Omental fat pad (tissue), 4 donors: ENCODE measurements at places on chromosomes 2 and 18. TPM values are rescaled to one million over a fixed set of nuclear protein-coding genes. Genes with fewer than 3 reads are reported as not detected.

DNA sequence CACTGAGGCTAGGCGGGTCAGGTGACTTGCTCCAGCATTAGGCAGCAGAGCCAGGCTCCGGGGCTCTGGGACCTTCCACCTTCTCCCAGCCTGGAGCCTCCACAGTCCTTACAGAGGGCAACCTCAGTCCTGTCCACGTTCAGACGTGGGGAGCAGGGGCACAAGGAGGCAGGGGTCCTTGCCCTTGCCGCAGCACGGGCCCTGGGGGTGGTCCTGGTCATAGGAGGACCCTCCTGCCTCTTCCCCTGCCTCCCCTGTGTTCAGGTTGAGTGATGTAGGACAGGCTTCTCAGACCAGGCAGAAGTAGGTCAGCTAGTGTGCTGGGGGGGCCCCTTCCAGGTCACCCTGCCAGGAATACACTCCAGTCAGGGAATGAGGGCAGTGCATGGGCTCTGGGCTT, 5.4 kb upstream of the ARHGEF4 start:
- DNase-seq: no peak

- no peak for DNase-seq
Observed at GRCh38 chr18:27778441-27778840, 398.5 kb downstream of the CDH2 start.

- DNase-seq: no peak
Observed at GRCh38 chr2:176177580-176178037, 10.9 kb upstream of the HOXD1 start.

DNA sequence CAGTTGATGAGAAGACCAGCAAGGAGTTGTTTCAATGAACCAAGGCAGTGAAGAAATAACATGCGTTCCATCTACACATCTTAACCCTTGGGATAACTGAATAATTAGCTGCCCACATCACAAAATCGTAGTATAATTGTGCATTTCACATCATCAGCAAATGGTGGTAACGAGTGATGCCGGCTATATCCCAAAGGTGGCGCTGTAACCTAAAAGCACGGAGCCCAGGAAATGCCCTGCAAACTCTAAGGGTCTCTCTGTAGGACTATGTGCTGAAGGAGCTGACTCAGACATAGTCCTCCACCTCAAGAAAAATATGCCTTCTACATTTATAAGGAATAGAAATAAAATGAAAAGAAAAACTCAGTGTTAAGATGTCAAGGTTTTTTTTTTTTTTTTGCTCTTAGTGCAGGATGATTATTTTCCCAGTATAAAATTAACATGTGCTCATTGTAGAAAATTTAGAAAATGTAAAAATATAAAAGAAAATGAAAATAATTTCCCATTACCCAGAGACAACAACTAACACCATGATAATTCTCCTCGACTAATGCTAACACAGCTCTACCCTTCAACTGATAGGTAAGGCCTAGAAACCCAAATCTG, 23.1 kb upstream of the DSG3 start:
- DNase-seq: no peak

DNA sequence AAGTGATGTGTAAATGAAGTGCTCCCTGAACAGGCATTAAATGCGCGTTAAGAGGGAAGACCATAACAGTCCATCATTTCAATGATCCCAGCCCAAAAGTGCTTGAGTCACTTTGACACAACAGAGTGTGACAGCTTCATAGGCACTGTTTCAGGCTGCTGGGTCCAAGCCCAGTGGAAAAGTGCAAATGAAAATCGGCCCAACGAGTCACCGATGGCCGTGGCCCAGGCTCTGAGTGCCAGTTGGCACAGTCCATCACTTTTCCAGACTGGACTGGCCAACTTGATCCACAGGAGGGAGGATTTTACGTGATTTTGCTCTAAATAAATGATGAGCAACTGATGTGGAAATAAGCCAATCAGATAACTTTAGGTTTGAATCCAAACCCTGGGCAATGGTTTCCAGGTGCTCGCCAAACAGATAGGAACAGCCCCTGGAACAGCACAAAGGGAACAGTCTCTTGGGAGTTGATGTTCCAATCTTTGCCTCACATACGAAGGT, 114.0 kb downstream of the SP3 start:
- DNase-seq: no peak

- DNase-seq: no peak
Observed at GRCh38 chr2:100235098-100235497, 87.2 kb downstream of the LONRF2 start.

- no peak for DNase-seq
Observed at GRCh38 chr2:221143231-221143630, 428.9 kb downstream of the EPHA4 start.

DNA sequence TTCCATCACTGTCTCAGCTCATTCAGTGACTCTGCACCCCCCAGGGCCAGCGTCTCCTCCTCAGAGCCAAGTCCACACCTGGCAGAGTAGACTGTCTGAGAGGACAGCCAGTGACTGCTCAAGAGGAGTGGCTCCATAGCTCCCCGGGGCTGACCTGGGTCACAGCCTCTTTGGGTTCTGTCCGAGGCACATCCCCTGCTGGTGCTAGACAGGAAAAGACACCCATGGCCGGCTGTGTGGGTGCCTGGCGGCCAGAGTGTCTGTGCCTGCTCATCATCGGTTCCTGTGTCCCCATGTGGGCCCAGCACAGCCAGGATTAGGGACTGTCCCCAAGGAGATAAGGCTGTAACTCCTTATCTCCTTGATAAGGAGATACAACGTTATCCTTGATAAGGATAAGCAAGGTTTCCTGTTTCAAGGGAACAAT, 3.5 kb upstream of the CROCC2 start:
- DNase-seq: no peak

DNA sequence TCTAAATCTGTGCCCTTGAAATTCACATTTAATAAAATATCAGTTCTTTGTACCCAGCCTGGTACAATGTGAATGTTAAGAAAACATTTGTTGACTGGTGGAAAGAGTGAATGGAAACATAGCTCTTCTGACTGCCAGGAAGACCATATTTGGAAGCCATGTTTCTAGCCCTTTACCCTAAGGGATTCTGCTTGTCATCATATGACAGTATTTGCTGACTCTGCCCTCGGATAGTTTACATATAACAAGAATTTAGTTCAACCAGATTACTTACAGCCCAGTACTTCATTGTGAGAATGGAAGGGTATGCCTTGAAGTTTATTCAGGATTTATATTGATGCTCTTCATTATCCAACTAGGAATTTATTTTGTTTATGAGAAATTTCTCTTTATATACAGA, 13.8 kb upstream of the KCNS3 start:
- DNase-seq: no peak

- DNase-seq: no peak
Observed at GRCh38 chr2:216694826-216695217, 527 bp downstream of the IGFBP5 start.

- no peak for DNase-seq
Observed at GRCh38 chr2:240640939-240641338, 15.7 kb downstream of the GPR35 start.

GRCh38 chr18:61466736-61467135, 133.5 kb downstream of the CDH20 start:
- no peak for DNase-seq

GRCh38 chr2:171436307-171436706, 2.3 kb downstream of the DCAF17 start:
- DNase-seq: no peak

DNA sequence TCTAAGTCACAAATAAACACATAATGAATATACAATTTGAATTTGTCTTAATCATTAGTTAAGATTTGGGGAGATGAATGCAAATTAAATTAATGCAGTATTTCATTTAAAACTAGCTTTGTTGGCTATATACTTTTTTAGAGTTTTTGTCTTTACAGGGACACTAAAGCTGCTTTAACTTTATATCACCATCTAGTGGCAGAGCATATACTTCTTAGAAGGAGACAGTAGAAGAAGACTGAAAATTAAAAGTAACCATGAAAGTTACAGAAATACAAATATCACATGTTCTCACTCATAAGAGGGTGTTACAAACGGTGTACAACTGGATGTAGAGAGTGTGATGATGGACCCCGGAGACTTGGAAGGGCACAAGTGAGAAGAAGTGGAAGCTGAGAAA, 268.3 kb upstream of the NETO1 start:
- DNase-seq: no peak

DNA sequence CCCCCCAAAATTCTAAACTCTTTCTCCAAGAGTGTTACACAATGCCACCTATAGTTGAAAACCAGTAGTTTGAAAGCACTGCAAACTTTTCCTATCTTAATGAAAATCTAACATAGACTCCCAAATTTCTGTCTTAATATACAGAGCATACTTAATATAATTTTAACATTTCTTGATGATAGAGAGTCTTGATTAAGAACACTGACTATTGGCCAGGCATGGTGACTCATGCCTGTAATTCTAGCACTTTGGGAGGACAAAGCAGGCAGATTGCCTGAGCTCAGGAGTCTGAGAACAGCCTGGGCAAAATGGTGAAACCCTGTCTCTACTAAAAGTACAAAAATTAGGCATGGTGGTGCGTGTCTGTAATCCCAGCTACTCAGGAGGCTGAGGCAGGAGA, 34.2 kb downstream of the ASXL2 start:
- no peak for DNase-seq

DNA sequence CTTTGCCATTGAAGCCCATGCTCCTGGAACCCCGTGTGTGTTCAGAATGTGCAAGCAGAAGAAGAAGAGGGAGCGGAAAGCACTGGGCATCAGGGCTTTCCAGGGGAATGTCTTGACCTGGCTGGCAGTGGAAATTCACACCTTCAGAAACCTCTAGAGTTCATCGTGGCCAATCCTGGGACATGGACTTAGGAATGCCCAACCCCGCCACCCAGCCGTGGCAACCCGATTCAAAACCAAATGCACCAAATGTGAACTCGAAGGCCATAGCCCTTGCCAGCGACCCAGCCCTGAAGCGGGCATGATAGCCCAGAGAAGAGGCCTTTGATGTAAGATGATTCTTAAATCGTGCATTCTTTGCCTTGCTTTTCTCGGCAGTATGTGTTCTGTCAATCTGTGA, 69.4 kb downstream of the ADI1 start:
- no peak for DNase-seq

DNA sequence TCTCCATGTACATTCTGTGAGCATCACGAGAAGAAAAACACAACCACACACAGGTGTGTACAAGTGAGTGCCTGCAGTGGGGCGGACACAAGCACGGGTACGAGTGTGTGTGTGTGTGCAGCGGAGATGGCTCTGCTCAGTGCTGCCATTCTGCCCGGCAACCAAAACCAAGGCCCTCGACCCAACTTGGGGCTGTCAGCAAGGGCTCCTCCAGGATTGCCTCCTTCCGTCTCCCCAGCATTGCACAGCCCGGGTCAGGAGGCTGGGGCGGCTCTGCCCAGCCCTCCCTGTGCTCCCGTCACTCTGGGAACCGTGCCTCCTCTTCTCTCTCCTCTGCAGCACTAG, 66.5 kb downstream of the PXDN start:
- no peak for DNase-seq

GRCh38 chr2:161761160-161761559, 136.9 kb downstream of the SLC4A10 start:
- no peak for DNase-seq

- no peak for DNase-seq
Observed at GRCh38 chr2:8543060-8543382, 138.8 kb upstream of the ID2 start.

- DNase-seq: no peak
Observed at GRCh38 chr2:36380624-36381481, 25.3 kb downstream of the CRIM1 start.

DNA sequence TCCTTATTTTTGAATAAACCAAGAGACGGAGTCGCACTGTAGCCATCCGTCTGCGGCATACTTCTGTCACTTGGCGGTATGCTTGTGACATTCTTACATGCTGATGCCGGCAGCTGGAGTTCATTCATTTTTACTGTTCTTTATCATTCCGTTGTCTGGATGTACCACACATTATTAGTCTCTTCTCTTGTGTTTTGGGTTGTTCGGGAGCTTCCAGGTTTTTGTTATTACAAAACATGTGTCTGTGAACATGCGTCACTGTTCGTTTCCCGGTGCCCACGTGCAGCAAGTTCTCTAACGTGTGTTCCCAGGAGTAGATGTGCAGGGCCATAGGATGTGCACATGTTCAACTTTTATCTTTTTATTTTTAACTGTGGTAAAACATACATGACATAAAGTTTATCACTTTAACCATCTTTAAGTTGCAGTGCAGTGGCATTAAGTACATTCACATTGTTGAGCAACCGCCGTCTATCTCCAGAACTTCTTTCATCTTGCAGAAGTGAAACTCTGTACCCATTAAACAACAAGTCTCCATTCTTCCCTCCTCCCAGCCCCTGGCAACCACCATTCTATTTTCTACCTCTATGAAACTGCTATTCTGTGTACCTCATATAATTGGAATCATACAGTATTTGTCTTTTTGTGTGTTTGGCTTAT, 40.1 kb downstream of the MTCL1 start:
- DNase-seq: no peak

DNA sequence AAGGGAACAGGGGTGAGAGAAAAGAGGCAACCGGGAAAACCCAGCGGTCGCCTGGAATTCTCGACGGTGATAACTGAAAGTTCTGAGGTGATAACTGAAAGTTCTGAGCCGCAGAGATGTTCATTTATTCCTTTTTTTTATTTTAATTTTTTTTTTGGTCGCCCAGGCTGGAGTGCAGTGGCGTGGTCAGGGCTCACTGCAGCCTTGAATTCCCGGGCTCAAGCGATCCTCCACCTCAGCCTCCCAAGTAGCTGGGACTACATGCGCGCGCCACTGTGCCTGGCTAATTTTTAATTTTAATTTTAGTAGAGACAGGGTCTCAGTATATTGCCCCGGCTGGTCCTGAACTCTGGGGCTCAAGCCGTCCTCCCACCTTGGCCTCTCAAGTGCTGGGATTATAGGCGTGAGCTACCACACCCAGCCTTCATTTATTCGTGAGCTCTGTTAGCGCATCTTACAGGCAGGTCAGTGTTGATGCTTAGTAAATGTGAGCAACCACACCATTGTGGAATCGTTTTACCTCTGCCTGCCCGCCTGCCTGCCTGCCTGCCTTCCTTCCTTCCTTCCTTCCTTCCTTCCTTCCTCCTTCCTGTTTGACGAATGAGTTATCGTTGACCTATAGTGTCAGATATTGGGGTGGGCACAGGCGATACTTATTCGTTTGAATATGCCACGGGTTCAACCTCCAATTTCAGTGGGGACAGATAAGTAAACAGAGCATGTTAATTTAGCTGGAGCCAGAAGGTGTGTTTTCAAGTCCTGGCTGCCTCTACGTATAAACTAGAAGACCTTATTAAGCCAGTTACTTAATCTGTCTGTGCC, 557 bp upstream of the E2F6 start:
- no peak for DNase-seq

- peak; percentile 15 for DNase-seq
Observed at GRCh38 chr2:217798743-217799562, 203.8 kb downstream of the TNS1 start.

The LYPD1 gene
- total RNA-seq: not detected

The C2orf74 gene
- total RNA-seq: 29.9 TPM

The HOXD9 gene
- 1.5 TPM for total RNA-seq

The PNKD gene
- total RNA-seq: 28.8 TPM

The UBE2F gene
- 46.0 TPM for total RNA-seq

The NCKAP5 gene
- total RNA-seq: 0.37 TPM

The CHRNG gene
- total RNA-seq: not detected

The ELOA2 gene
- total RNA-seq: not detected

The C2orf78 gene
- not detected for total RNA-seq

The ATOH8 gene
- 29.7 TPM for total RNA-seq

The GLI2 gene
- total RNA-seq: 1.3 TPM

The CNOT9 gene
- 88.7 TPM for total RNA-seq

The CAPN14 gene
- not detected for total RNA-seq

The GCG gene
- total RNA-seq: not detected

The PAX3 gene
- not detected for total RNA-seq

The BOLL gene
- not detected for total RNA-seq

The PDE11A gene
- total RNA-seq: not detected
